ENCODE measurements at places on chromosomes 5 and 9.

- DNase-seq: no peak
Observed at GRCh38 chr9:17166346-17166745, 31.5 kb downstream of the CNTLN start.

- DNase-seq: peak; percentile 13
Observed at GRCh38 chr5:139392678-139393496, 2.0 kb downstream of the PROB1 start.

DNA sequence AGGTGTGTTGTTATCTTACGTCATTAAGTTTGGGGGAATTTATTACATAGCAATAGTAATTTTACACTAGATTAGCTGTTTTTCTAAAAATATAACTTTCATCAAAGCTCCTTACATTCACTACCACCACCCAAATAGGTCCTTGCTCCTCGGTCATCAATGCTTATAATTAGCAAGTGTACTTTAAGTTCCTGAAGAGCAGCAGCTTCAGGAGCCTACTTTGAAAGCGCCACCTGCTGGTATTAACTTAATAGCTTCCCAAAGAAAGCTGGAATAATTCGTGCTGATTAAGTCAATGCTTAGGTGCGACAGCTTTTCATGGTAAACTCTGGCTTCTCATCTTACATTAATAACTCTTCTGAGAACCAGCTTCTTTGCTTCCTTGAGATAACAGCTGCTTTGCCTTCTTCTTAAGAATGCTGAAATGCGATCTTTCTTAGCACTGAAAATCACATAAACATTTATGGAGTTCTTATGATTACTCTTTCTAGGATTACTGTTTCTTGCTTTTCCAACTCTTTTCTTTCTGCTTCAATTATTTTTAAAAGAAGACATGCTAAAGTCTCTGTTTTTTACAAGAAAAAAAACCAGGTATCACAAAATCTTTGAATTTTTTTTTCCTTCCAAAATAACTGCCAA lies 10.0 kb upstream of the C5 start:
- DNase-seq: peak; percentile 61

DNA sequence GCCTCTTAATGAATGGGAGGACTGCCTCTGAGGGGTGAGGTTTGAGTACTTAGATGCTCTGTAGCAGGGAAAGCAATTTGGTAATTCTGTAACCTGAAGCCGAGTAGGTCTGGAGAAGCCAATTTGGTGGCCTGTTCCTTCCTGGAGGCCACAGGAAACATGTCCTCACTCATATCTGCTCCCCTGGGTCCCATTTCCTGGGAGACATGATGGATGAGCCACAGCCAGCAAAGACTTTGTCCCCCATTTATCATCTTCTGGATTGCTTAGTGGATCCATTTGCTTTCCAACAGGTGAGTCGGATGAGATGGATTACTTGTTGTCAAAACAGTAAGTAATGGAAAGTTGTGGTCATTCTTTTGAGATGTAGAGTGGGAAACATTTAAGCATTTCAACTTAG lies 99.8 kb upstream of the KLF9 start:
- no peak for DNase-seq

DNA sequence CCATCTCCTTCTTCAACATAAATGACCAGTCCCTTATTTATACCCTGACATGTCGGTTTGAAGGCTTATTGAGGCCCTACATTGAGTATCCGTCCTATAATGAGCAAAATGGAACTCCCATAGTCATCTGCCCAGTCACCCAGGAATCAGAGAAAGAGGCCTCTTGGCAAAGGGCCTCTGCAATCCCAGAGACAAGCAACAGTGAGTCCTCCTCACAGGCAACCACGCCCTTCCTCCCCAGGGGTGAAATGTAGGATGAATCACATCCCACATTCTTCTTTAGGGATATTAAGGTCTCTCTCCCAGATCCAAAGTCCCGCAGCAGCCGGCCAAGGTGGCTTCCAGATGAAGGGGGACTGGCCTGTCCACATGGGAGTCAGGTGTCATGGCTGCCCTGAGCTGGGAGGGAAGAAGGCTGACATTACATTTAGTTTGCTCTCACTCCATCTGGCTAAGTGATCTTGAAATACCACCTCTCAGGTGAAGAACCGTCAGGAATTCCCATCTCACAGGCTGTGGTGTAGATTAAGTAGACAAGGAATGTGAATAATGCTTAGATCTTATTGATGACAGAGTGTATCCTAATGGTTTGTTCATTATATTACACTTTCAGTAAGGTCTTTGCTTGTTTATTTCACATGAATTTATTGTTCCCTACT lies 38.2 kb upstream of the BTNL3 start:
- DNase-seq: no peak
